ENCODE measurements at places on chromosomes 1 and 21. TPM values are rescaled to one million over a fixed set of nuclear protein-coding genes. Genes with fewer than 3 reads are reported as not detected.

DNA sequence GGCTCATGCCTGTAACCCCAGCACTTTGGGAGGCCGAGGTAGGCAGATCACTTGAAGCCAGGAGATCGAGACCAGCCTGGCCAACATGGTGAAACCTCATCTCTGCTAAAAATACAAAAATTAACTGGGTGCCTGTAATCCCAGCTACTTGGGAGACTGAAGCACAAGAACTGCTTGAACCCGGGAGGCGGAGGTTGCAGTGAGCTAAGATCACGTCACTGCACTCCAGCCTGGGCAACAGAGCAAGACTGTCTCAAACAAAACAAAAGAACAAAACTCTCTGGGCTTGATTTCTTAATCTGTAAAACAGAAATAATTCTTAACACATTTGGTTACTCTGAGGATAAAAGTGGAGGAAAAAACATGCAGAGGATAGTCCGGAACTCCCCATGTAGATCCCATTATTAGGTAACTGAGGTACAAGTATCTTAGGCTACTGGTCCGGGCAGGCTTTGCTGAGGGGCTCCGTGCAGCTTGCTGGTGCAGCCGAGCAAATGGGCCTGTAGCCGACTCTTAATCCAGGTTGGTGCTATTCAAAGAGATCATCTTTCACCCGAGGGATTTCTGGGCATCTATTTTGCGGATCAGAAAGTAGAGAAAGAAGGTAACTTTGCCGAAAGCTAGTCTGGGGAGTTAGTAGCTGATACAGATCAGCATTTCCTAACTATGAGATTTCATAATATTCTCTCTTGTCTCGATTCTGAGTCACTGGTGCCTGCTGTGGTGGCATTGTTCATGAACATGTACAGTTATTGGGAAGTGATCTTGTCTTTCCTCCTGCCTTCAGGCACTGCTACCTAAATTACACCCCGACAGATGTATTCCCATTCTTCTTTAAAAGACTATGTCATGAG, 56.8 kb downstream of the NFIA start:
- no peak overlapping the region for H3K27ac ChIP-seq
- H3K36me3 ChIP-seq: no peaks in the 10 kb centered on the region
- DNase-seq: no peak
- no peaks in the 10 kb centered on the region for H3K27me3 ChIP-seq
- H3K4me1 ChIP-seq: peaks cover 3% of the 10 kb centered on the region
- H3K4me3 ChIP-seq: no peak overlapping the region

The OR6K6 gene
- not detected for total RNA-seq

The LIPI gene
- total RNA-seq: not detected

GRCh38 chr1:228748431-228748830, 13.2 kb downstream of the RHOU start:
- H3K4me1 ChIP-seq: no peaks in the 10 kb centered on the region
- H3K36me3 ChIP-seq: no peaks in the 10 kb centered on the region
- no peaks in the 10 kb centered on the region for H3K27me3 ChIP-seq
- no peak for DNase-seq

The MPL gene
- not detected for total RNA-seq

DNA sequence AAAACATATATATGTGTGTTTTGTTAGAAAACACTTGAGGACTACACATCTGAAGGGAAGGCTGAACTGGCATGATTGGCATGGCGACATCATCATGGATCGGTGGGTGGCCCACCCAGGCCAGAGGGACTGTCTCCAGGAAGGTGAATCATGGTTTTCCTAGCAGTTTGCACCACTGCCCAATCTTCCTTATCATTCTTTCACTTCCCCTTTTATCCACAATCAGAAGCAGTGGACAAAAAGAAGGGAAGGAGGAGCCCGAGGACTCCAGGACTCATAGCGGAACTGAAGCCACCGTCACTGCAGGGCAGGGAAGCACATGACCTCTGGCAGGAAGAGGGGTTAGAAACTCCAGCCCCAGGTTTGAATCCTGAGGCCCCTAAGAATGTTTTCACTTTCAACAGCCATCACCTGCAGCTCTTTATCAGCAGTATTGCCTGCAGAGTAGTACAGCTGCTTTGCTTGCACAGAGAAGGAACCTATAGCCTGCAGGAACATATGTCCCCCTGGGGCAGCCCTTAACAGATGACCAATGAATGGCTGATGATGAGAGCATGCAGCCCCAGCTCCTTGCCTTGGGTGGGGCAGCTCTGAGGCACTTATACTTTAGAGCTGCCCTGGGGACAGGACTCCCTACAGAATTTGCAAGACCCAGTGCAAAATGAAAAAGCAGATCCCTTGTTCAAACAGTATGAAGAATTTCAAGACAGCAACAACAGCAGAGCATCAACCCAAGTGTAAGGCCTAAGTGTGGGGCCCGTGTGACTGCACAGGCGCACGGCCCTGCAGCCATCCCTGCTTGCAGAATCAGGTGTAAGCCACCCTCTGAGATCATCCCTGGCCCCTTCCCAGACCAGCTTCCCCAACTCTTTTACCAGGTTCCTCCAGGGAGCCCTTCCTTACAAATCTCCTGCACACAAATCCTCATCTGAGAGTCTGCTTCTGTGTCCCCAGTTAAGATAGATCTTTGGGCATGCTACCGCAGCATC, 241.8 kb upstream of the IRF2BP2 start:
- H3K27ac ChIP-seq: no peak overlapping the region
- H3K4me1 ChIP-seq: no peaks in the 10 kb centered on the region
- H3K4me3 ChIP-seq: no peak overlapping the region
- no peak for DNase-seq
- no peaks in the 10 kb centered on the region for H3K27me3 ChIP-seq

The ZMPSTE24 gene
- total RNA-seq: 47.6 TPM

The MYBPH gene
- total RNA-seq: not detected

The RAB42 gene
- 13.2 TPM for total RNA-seq

- no peaks in the 10 kb centered on the region for H3K27me3 ChIP-seq
- H3K27ac ChIP-seq: no peak overlapping the region
- H3K36me3 ChIP-seq: peaks cover 6% of the 10 kb centered on the region
- peaks cover 10% of the 10 kb centered on the region for H3K4me1 ChIP-seq
- DNase-seq: no peak
Observed at GRCh38 chr1:11691928-11692711, 610 bp downstream of the DRAXIN start.

DNA sequence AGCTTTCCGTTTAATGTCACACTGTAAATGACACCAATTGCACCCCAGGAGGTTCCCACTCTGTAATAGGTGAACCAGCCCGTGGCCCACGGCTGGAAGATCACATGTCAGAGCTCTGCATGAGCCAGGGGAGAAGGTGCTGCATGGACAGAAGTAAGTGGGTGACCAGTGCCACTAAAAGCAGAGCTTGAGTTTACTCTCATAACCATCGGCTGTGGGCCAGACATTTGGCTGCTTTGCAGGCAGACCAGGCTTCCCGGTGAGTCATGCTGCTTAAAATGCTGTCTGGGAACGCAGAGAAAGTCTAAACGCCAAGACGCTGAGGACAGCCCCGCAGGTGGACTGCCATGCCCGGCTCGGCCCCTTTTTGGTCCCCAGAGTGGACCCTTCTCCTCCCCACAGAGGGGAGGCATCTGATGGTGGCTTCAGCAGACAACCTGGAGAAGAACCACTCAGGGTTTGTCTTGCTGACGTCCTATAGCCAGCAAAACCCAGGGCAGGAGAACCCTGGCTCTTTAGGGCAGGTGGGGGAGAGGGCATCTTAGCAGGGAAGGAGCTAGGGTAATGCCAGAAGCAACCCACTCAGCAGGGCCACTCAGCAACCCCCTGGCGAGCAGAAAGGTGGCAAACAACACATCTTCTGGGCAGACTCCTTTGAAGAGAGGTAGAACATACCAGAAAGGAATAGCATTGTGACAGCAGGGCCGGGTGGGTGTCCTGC, 7.3 kb downstream of the KIAA2013 start:
- no peak for DNase-seq
- H3K36me3 ChIP-seq: peaks cover 24% of the 10 kb centered on the region
- no peaks in the 10 kb centered on the region for H3K4me1 ChIP-seq
- no peaks in the 10 kb centered on the region for H3K27me3 ChIP-seq
- H3K4me3 ChIP-seq: no peak overlapping the region

DNA sequence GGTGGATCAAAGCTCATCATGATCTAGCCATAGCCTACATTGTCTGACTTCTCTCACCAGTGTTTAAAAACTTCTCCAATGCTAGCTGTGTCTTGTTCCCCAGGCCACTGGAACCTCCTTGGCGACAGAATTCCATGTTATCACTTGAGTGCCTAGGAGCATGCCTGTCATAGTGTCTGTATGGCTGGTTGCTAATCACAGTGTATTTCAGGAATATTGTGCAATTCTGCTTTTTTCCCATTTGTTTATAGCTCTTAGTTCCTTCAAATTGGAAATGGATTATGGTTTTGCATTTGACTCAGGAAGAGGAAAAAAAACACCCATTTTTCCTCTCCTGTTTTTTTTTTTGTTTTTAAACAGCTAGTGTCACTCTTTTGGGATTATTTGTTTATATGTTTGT, 25.5 kb downstream of the ROR1 start:
- H3K27ac ChIP-seq: no peak overlapping the region
- peaks cover 1% of the 10 kb centered on the region for H3K36me3 ChIP-seq
- H3K4me1 ChIP-seq: peaks cover 20% of the 10 kb centered on the region
- no peak for DNase-seq
- H3K27me3 ChIP-seq: no peaks in the 10 kb centered on the region

The ERICH3 gene
- not detected for total RNA-seq
